ENCODE measurements at places on chromosomes 3 and 15. TPM values are rescaled to one million over a fixed set of nuclear protein-coding genes. Genes with fewer than 3 reads are reported as not detected.

Gene STRIT1
- total RNA-seq, result not detected

Gene HYKK
- total RNA-seq, result 1.6 TPM

Gene AAGAB
- total RNA-seq, result 51.2 TPM

- no peak overlapping the region for H3K4me3 ChIP-seq
- no peak overlapping the region for H3K27ac ChIP-seq
- H3K4me1 ChIP-seq, result peaks cover 7% of the 10 kb centered on the region
- H3K36me3 ChIP-seq, result peaks cover 4% of the 10 kb centered on the region
- no peak for DNase-seq
These were observed 3.7 kb upstream of the SQOR start for GRCh38 chr15:45630917-45631691.

DNA sequence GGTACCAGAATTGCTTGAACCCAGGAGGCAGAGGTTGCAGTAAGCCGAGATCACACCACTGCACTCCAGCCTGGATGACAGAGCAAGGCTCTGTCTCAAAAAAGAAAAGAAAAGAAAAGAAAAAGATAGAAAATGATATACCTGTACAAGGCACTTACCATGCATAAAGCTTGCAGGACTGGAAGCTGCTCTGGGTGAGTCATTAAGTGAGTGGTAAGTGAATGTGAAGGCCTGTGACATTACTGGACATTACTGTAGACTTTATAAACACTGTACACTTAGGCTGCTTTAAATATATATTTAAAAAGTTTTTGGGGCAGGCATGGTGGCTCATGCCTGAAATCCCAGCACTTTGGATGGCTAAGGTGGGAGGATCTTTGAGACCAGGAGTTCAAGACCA lies 99.2 kb downstream of the SLMAP start:
- no peak overlapping the region for H3K27ac ChIP-seq
- no peak for DNase-seq
- no peaks in the 10 kb centered on the region for H3K27me3 ChIP-seq

DNA sequence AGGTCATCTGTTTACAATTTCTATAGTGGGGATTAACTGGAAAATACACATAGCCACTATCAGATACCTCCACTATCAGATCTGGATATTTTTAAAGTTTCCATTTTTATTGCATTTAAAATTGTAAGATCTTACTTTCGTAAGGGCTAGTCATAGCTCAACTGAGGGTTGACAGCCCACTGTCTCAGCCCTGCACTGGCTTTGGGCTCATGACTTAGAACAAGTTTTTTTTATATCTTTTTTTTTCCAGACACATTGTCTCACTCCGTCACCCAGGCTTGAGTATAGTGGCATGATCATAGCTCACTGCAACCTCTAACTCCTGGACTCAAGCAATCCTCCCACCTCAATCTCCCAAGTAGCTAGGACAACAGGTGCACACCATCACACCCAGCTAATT lies 48.8 kb upstream of the DNAJC13 start:
- no peak for DNase-seq
- no peaks in the 10 kb centered on the region for H3K36me3 ChIP-seq
- no peak overlapping the region for H3K4me3 ChIP-seq
- no peaks in the 10 kb centered on the region for H3K4me1 ChIP-seq
- H3K27me3 ChIP-seq, result peaks cover 6% of the 10 kb centered on the region

GRCh38 chr15:79834495-79834894 lies 62.3 kb downstream of the MTHFS start:
- DNase-seq, result no peak
- no peak overlapping the region for H3K4me3 ChIP-seq
- no peak overlapping the region for H3K27ac ChIP-seq
- no peaks in the 10 kb centered on the region for H3K27me3 ChIP-seq
- peaks cover 14% of the 10 kb centered on the region for H3K36me3 ChIP-seq

DNA sequence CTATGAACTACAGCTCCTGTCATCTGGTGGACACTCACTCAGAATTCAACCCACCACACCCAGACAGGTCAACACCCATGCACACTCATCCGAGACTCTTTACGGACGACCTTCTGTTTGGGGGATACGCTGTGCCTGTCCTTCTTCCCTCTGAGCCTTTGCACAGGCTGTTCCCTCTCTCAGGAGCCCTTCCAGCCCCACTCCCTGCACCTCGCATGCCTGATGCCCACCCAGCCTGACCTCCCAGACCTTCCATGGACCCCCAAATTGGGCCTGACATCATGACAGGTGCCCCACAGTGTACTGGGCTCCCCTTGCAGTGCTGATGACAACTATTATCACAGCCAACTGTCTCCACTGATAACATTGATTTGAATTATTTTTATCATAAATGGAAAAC lies 135.8 kb downstream of the NSMCE3 start:
- peaks cover 3% of the 10 kb centered on the region for H3K4me1 ChIP-seq
- no peak overlapping the region for H3K4me3 ChIP-seq
- no peak for DNase-seq
- H3K27ac ChIP-seq, result no peak overlapping the region
